ENCODE measurements at places on chromosomes 12 and 14. TPM values are rescaled to one million over a fixed set of nuclear protein-coding genes. Genes with fewer than 3 reads are reported as not detected.

- no peak for DNase-seq
Observed at GRCh38 chr12:94753036-94753679, 102.8 kb upstream of the TMCC3 start.

DNA sequence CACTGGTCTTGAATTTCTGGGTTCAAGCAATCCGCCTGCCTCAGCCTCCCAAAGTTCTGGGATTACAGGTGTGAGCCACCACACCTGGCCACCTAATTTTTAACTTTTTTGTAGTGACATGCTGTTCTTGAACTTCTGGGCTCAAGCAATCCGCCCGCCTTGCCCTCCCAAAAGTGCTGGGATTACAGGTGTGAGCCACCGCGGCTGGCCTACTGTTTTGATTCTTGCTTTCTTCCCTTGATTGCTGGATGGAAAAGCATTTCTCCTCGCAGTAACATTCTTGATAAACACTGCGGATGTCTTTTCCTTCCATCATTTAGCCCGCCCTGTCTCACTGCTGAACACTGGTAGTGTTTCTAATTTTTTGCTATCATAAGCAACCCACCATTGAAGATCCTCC lies 72.9 kb downstream of the RBM19 start:
- DNase-seq, result no peak

FIGNL2 gene
- polyA plus RNA-seq, result 3.2 TPM

DNA sequence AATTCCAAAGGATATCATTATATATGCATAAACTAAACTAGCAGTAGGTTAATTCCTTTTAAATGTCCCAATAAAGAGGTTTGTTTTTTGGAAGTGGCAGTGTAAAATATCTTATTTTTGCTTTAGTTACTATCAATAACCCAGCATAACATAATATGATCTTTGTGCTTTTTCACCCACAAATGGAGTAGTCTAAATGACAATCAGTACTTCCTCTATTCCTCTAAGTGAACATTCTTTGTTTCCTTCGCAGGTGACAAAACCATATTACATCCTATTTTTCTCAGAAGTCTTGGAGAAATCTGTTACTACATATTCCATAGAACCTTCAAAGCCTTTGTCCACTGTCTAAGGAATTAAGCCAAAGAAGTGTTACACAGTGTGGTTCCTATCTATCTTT lies 62.5 kb downstream of the MED13L start:
- DNase-seq, result no peak

DNA sequence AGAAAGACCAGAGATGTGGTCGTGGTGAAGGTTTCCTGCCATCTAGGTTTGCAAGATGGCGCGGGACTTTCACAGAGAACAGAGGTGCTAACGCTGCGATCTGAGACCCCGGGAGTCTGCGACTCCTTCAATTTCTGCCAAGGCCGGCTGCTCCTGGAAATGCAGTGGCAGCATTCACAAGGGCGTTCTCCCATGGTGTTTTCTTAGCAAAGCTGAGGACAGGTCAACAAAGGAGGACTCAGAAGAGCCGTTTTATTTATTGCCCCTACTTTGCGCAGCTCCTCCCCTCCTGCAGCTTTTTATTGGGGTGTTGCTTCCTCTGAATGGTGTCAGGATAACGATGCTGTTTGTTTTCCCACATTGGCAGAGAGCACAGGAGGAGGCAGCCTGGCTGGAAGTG lies 86.3 kb downstream of the TMEM132C start:
- DNase-seq, result no peak

GRCh38 chr12:1880153-1880845 lies 38.2 kb downstream of the CACNA2D4 start:
- no peak for DNase-seq

DNA sequence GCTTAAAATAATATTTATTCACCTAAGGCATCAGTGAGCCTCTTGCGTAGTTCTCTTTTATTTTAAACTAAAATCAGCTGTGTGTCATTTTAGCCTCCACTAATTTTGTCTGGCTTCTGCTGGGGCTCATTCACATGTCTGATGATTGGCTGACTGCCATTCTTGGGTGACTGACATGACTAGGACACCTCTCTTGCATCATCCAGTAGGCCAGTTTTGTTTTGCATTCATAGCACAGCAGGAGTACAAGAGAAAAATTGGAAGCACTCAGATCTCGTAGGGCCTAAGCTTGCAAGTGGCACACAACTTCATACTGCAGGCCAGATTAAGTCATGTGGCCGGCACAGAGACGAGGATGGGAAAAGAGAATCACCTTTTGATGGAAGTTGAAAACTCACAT lies 1226.5 kb downstream of the GALC start:
- no peak for DNase-seq

GRCh38 chr12:31923063-31923412 lies 36.2 kb upstream of the RESF1 start:
- no peak for DNase-seq

- DNase-seq, result no peak
Observed at GRCh38 chr14:74754157-74754556, 9.0 kb upstream of the YLPM1 start.

LRP1-AS gene
- not detected for polyA plus RNA-seq

CNTN1 gene
- polyA plus RNA-seq, result 56.5 TPM

- no peak for DNase-seq
Observed at GRCh38 chr14:49875640-49876198, 17.2 kb upstream of the ARF6 start.

DNA sequence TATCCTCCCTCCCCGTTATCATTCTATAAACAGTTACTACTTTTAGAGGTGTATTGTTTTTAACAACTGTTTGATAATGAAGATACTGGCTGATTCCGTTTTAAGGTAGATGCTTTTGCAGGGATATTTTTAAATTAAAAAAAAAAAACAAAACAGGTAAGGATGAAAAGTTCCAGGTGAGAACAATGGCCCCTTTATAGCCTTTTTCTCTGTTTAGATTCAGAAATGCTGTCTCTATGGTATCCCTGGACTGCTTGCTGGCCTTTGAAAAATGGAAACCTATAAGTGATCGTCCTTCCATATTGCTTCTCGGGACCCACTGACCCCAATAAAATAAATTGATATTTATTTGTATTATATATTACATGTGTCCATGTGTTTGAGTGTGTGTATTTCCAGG lies 23.2 kb upstream of the ANO6 start:
- no peak for DNase-seq

DNA sequence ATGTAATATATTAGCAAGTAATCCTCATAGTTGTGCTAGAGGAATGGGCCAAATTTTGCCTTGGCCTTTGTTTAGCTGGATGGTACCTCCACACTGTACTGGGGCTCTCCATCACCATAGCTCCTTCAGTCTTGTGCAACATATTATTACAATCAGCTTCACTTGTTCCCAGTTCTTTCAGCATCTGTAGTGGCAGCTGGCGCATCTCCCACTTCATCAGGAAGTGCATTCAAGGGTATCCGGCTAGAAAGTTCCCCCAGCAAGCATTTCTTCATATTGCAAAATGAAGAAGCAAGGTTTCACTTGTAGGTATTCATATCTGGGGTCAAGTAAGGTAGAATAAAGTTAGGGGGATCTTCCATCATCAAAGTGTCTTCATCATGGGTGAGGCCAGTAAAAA lies 123.7 kb downstream of the IGF1 start:
- DNase-seq, result no peak

TIMELESS gene
- polyA plus RNA-seq, result 35.2 TPM

DNA sequence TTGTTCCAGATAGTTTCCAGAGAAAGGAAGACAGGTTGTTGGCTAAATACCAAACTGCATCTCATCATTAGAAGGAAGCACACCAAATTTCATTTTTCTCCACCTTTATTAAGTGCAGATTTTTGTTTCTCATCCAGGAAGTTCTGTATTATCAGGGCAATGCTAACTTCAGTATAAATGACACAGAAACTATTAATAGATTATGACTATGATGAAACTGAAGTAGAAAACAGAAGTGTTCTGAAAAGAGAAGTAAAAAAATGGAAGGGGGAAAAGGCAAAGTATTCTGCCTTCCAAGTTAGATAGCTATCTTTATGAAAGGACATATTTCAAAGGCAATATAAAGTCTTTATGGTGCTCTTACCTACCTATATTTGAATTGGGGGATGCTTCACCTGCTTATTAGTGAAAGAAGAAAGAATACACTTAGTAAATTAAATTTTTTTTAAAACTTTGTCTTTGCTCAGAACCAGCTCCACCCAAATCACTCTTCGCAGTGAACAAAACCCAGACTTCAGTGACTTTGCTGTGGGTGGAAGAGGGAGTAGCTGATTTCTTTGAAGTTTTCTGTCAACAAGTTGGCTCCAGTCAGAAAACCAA lies 223.9 kb downstream of the PTPRO start:
- DNase-seq, result no peak

SIX6 gene
- not detected for polyA plus RNA-seq

DNA sequence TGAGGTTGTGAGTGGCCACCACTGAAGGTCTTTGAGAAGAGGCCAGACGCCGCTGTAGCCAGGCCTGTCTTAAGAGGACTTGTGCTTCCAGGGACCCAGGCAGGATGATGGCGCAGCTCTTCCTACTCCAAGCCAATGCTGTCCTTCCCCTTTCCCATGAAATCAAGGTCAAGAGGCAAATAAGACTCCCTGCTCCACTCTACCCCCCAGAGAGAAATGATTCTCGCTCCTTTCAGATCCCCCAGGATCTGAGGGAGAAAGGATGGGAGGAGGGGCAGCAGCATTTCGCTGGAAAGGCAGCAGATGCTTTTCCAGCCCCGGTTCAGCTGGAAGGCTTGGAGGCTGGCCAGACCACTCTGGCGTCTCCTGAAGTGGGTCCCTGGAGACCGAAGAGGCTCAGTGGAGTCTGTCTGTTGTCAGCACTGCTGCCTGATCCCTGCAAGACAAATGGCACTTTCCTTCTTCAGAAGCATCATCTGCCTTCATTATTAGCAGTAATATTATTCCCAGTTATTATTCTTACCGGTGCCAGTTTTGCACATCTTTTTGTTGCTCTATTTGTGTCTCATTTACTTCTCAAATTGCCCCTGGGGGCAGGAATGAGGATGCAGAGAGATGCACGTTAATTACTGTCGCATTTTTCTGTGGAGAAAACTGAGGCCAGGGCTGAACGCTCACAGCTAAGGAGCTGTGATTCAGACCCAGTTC lies 51.4 kb downstream of the C14orf132 start:
- DNase-seq, result no peak

GRCh38 chr14:98548071-98548686 lies 723.8 kb downstream of the BCL11B start:
- no peak for DNase-seq

TMEM63C gene
- polyA plus RNA-seq, result 1.5 TPM

BICDL1 gene
- 34.3 TPM for polyA plus RNA-seq

GRCh38 chr14:73782623-73783022 lies 68.4 kb upstream of the PNMA1 start:
- no peak for DNase-seq

GRCh38 chr12:119201789-119202543 lies 23.2 kb downstream of the HSPB8 start:
- DNase-seq, result no peak

DNA sequence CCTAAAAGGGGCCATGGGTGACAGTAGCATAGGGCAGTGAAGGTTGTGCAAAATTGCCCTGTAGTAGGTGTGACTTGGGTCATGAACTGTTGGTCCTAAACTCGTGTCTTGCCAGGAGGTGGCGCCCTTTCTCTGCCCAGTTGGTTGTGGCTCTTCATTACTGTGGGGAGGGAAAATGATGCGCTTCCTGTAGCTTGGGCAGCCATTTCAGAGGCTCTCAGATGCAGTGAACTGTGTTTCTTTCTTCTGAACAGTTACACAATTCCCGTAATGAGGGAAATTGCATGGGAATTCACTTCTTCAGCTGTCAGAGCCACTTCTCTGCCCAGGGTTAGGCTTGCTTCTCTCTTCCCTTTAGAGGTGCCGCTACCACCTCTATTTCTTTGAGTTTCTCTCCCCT lies 148.1 kb upstream of the NRXN3 start:
- DNase-seq, result peak; percentile 1

CEP170B gene
- 8.1 TPM for polyA plus RNA-seq

ZNF385A gene
- 8.1 TPM for polyA plus RNA-seq

RPL10L gene
- polyA plus RNA-seq, result 0.23 TPM

GRCh38 chr14:37150414-37150813 lies 22.0 kb downstream of the SLC25A21 start:
- DNase-seq, result no peak

DNA sequence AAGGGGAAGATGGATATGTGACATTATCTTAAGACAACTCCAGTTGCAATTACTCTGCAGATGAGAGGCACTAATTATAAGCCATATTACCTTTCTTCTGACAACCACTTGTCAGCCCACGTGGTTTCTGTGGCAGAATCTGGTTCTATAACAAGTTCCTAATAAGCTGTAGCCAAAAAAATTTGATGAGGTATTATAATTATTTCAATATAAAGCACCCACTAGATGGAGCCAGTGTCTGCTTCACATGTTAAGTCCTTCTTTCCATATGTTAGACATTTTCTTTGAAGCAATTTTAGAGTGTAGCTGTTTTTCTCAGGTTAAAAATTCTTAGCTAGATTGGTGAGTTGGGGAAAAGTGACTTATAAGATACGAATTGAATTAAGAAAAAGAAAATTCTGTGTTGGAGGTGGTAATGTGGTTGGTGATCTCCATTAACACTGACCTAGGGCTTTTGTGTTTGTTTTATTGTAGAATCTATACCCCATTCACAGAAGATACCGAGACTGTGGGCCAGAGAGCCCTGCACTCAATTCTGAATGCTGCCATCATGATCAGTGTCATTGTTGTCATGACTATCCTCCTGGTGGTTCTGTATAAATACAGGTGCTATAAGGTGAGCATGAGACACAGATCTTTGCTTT lies 36.9 kb downstream of the PSEN1 start:
- peak; percentile 2 for DNase-seq

GRCh38 chr14:59964251-59965007 lies 44.5 kb downstream of the LRRC9 start:
- DNase-seq, result no peak

GRCh38 chr12:75884465-75884985 lies 147.1 kb downstream of the PHLDA1 start:
- DNase-seq, result no peak

GRCh38 chr14:100896369-100897060 lies 7.0 kb downstream of the RTL1 start:
- no peak for DNase-seq

DNA sequence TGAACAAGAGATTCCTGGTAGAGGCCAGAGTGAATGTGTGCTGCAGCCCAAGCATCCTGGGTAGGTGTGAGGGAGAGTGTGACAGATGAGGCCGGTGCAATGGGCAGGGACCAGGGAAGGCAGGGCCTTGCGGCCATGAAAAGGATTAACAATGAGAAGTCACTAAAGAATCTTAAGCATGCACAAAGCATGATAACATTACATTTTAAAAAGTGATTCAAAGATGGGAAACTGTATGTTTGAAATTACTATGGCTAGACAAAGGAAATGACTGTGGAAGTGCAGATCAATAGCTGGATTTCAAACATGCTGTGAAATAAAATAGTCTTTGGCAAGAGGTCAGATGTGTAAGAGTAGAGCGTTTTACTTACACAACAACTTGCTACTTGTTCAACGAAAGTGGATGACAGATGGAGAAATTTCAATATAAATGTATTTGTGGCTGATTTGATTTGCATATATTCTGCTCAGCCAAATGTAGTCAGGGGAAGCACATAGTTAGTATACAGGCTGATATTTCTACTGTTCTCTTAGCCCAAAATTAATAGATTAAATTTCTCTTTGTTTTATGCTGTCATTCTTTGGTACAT lies 175.5 kb downstream of the CCDC59 start:
- DNase-seq, result no peak

ACOT2 gene
- 68.5 TPM for polyA plus RNA-seq

GRCh38 chr14:82636426-82636825 lies 1102.8 kb upstream of the SEL1L start:
- no peak for DNase-seq

- DNase-seq, result no peak
Observed at GRCh38 chr12:88958153-88958552, 377.9 kb upstream of the KITLG start.

GDF3 gene
- 0.55 TPM for polyA plus RNA-seq

GRCh38 chr12:29273178-29273843 lies 107.7 kb downstream of the ERGIC2 start:
- no peak for DNase-seq

- no peak for DNase-seq
Observed at GRCh38 chr14:25092258-25092740, 42.4 kb upstream of the STXBP6 start.

All from right renal cortex interstitium (tissue), 3 donors.